ENCODE measurements at places on chromosomes 4 and X.

DNA sequence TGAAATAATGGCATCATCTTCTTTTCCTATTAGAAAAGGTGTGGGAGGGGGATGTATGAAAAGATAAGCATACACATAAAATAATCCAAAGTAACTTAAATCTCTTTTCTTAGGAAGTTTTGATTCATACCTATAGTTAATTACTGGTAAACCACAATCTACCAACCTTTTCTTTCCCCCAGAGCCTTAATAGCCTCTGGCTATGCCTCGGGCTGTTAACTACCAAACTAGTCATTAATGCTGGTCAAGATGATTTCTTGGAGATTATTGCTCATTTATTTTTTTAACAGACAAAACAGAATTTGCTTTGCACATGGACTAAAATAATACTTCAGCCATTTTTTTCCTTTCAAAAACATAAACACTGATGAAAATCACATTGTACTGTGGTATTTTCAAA lies 16.9 kb downstream of the NAA11 start:
- DNase-seq = no peak

DNA sequence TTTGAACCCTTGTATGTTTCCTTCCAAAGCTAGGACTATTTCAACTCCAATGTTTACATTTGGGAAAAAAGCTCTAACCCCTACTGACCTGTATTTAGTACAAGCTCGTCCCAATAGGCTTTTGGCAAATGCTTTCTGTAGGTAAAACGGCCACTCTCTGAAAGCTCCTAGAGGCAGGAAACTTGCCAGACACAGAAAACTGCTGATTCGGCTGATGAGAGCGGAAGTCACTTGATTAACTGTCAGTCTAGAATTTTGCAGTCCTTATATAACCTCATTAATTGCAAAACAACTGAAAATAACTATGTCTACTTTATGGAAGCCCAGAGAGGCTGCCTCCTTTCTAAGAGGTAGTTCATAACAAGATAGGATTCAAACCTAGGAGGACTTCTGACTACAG lies 108.1 kb downstream of the TSPAN7 start:
- no peak for DNase-seq

DNA sequence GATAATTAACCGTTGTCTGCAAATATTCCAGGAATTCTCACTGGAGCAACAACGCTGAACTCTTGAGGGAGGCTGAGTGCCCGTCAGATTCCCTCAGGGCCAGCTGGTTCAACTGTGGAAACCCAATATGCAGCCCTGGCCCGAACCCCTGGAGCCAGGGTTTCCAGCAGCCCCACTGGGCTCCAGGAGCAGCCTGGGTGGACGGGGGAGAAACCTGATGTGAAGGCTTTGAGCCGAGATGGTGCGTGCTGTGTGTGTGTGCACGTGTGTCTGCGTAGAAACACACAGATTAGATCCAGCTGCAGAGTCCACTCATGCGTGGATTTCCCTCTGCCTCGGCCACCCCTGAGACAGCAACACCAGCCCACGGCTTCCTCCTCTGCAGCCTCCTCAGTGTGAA lies 19.4 kb upstream of the SLC25A6 start:
- no peak for DNase-seq

DNA sequence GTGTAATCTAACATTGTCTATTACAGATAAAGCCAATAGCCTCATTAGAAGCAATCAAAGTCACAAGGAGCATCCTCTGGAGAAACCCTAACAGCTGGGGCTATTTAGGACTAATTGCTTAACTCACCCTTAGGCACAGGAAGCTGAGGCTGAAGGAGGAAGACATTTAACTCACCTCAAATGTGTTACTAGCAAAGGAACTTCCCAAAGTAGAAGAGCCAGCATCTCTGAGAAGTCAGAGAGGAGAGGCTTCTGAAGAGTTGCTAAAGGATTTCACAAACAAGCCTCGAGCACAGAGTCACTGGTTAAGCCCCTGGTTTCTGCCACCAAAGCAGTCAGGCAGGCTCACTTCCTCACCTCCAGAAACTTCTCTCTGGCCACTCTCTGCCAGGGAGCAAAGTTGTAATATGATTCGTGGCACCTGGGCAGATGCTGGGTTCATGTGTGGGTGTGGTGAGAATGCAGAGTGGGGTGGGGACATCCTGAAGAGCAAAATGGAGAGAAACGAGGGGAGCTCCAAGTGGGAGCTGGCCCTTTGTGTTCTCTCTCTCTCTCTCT lies 201.3 kb downstream of the HS6ST2 start:
- no peak for DNase-seq

DNA sequence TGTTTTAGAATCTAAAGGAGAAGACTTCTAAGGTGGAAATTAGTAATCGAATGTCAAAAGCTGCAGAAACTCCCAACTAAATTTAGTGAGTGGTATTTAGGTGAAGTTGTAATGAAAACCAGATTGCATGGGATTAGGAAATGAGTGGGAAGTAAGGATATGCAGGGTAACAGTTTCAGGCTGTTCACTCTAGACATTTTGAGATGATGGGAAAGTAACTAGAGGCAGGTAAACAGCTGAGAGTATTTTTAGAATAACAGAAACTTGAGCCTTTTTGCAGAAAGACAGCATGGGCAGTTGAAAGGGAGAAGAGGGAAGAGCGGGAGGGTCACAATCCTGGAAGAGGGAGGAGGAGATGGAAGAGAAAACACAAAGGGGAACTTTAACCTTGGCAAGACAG lies 12.7 kb downstream of the SPRY1 start:
- DNase-seq = no peak

- no peak for DNase-seq
Measured at GRCh38 chr4:40340030-40340429, 4.9 kb downstream of the CHRNA9 start.

DNA sequence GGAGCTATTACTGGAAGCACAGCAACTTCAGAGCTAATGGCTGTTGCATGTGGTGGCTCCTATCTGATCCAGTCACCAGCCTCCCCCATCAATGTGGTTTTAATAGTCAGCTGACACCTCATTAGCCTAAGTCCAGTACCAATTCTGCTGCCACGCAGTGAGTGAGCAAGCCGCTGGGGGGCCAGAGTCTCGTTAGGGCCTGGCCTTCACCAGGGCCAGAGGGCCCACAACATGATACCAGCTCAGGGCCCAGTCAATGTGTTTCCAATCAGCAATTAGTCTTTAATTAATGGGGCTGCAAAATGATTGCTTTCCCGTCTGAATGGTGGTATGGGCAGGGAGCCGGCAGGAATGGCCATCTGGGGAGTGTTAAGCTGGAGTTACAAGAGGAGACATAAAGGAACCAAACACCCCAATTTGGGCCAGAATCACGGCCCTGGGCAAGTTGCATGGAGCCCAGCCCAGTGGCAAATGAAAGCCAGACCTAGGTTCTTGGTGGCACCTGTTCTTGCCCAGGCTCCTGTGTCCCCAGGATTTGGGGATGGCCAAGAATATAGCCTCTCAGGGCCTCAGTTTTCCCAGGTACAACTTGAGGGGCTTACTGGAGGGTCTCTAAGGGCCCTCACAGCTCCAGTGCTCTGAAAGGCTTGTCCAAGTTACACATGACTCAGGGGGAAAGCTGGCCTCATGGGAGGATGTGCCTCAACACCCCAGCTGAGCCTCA lies 119.2 kb downstream of the EFNB1 start:
- no peak for DNase-seq

DNA sequence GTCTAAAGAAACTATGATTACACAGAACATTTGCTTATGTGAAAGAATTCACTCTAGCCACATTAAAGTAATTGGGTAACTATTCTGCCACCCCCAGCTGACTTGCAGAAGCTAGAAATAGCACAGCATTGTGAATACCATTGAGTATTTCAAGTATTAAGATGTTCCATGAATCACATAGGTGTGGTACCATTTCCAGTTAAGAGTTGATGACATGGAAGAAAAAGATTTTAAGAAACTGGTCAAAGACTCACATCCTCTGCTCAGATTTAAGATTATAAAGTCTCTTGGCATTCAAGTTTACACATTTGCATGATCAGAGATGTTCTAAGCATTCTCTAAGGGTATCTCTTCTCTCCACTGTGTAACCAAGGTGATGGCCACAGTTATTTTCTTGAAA lies 287.5 kb downstream of the CAMK2D start:
- DNase-seq = no peak

DNA sequence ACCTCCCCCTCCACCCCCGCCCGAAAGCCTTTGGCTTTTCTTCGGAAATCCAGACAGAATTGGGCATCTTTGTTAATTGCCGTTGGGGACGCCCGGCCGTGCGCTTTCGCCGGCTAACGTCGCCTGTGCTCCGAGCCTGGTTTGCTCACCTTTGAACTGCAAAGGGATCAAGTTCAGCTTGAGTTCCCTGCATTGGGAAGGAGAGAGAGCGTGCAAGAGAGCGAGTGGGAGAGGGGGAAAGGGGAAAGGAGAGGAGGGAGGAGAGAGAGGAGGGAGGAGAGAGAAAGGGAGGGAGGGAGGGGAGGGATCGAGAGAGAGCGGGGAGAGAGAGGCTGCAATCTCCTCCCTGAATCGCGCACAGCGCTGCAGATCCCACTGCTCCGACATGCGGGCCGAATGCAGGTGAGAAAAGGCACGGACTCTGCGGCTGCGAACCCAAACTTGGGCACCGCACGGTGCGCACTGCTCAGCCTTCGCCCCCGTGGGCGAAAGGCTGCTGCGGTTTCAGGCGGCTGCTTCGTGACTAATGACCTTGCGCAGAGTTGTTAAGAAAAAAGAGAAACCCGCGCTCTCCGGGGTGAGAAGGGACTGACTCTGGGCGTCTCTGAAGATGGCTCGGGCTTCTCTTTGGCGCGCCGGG lies at the start of gene PCDH7:
Gene PCDH7 (plus strand): TSS at position 349 of the 640 bp plus-strand sequence. CDS start 1,054 bp downstream, outside the sequence.
- peak; percentile 21 for DNase-seq

GRCh38 chr4:107006218-107006617 lies 29.9 kb downstream of the DKK2 start:
- no peak for DNase-seq

GRCh38 chr4:187996502-187997177 lies 1.1 kb downstream of the ZFP42 start:
- no peak for DNase-seq

DNA sequence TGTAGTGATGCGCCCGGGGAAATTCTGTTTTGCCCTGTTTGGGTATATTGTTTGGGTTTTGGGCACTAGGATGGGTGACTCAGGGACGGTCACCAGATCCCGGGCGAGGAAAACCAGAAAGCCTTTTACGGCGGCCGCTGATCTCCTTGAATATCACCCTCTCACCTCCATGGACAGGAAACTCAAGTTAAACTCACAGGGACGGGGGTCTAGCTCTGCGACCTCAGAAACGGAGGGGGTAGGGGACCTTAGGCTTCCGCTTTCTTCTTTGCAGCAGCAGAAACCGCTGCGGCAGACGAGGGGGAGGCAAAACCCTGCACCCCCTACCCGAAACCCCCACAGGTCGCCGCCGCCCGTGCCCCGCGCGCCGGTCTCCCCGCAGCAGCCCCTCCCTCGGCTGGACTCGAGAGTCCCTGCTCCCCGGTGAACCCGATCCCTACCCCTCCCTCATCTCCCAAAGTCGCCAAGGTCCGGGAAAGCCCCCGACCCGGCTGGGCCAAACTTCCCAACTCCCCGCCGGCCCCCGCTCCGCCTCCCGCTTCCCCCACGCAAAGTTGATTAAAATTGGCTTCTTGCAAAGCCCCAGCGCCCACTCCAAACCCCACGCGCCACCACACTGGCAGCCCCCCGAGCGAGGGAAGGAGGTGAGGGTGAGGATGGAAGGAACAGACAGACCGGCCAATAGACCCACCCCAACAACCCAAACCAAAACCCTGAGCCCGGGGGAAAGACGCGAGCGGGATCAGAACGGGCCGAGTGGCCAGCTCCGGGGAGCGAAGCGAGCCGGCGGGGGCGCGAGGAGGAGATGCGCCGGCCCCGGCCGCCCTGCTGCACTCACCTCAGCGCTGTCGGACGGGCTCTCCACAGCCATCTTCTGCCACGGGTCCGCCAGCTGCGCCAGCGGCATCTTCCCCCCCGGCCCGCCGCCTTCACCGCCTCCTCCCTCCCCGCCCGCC lies 705 bp downstream of the RPS6KA3 start:
- peak; percentile 19 for DNase-seq

DNA sequence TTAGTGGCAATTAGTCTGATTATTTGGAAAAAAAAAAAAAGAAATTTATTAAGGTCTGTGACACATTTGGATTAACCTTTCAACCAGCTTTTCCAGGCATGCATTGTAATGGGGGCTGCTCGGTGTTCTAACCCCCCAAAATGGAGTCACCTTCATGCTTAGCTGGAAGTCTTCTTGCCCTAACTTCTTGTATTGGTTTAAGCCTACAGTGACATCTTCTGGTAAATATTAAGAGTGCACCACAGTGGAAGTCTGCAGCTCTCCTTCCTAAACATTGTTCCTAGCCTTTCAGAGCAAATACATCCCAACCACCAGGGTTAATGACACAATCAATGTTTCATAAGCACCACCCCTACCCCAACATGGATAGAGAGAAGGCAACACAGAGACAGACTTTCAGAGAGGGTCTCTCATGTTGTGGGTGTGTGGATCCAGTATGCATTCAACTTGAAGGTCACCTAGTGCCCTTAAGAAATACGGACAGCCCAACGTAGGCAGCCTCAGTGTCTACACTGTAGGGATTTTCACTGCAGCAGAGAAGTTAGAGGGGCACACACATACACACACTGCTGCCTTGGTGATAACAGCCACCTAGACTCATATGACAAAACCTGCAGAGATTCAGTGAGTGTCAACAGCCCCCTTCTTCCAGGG lies 142.9 kb upstream of the MBNL3 start:
- peak; percentile 13 for DNase-seq

DNA sequence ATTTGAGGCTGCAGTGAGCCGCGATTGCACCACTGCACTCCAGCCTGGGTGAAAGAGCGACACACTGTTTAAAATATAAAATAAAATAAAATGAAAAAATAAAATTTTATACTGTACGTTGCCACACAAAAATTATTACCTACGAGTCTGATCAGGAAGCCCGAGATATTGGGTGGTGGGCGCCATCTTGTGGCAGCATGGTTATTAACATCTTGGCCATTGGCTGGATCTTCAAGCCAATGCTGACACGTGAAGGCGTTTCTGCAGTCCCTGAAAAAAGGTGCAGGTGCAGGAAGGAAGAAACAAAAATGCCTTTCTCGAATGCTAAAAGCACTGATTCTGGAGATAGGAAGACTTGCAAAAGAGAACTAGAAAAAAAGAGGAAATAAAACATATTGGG lies 4.9 kb upstream of the TLR8 start:
- DNase-seq = peak; percentile 61

- no peak for DNase-seq
Measured at GRCh38 chr4:52915730-52916300, 53.7 kb downstream of the RASL11B start.

- no peak for DNase-seq
Measured at GRCh38 chr4:8523766-8524165, 56.4 kb upstream of the GPR78 start.

DNA sequence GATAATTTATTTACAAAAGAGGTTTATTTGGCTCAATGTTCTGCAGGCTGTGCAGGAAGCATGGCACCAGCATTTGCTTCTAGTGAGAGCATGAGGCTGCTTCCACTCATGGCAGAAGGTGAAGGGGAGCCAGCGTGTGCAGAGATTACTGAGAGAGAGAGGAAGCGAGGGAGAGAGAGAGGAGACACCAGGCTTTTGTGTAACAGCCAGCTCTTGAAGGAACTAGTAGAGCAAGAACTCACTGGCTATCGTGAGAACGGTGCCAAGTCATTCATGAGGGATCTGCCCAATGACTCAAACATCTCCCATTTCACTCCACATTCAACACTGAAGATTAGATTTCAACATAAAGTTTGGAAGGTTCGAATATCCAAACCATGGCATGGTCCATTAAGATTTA lies 12.7 kb downstream of the GUCY1A1 start:
- no peak for DNase-seq

- DNase-seq = no peak
Measured at GRCh38 chrX:74259885-74260491, 44.0 kb upstream of the ZCCHC13 start.

Data from A549 (cell line).